ENCODE measurements at places on chromosomes 3 and 15.

DNA sequence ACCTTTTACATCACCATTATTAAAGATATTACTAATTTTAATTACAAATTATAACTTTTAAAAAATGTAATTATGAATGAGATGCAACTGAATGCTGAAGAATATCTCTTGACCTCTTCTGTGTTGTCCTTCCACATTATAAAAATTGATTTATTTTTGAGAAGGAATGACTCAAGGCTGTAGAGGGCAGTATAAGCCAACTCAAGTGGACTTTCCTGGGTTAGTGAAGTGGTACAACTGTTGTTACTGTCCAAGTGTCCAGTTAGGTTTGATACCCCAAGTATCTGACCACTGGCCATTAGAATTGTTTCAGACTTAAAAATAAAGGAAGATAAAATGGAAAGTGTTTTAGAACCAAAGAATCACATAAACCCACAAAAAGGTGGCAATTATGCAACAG lies 51.9 kb downstream of the BBX start:
- peak; percentile 27 for DNase-seq

DNA sequence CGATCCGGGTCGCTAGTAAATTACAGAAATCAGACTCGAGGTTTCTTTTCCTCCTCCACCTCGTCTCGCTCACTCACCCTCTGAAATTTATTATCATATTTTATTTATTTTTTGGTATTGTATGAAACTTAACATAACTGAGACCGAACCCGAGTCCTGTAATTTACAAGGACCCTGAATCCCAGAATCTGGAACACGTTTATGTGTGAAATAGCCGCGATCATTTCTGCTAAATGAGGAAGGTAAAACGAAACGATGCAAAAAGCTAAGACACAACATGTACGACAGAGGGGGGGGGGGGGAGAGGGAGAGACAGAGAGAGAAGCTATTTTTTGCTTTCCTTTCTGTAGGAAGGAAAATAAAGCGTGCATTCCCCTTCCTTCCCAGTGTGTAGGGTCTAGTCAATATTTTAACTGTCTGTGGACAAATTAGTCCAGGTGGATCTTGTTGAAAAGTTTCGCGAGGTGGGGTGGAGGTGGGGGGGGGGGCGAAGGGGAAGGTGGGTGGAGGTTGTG lies 1.6 kb downstream of the BBX start:
- DNase-seq = no peak

DNA sequence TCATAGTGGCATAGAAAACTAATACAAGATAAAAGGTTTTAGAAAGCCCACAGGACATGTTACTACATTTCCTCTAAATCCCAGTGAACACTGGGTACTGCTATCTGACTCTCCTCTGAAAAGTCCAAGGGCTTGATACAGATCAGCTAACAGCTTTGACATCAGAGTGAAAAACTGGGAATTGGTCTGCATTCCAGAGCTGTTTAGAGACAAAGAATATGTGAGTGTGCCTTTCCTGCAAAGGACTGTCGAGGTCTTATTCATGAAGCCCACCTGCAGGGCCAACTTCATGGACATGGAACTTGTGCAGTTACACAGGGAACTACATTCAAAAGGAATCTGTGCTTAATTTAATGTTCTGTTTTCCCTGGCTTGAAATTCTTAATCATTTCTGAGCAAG lies 5.2 kb upstream of the TMCO5A start:
- DNase-seq = no peak

- peak; percentile 97 for DNase-seq
These were observed 485.2 kb upstream of the PROK2 start for GRCh38 chr3:72270072-72270681.

GRCh38 chr15:74460298-74460697 lies 662 bp downstream of the UBL7 start:
- no peak for DNase-seq

- DNase-seq = peak; percentile 18
These were observed 330.8 kb upstream of the AGTR1 start for GRCh38 chr3:148366743-148367410.

DNA sequence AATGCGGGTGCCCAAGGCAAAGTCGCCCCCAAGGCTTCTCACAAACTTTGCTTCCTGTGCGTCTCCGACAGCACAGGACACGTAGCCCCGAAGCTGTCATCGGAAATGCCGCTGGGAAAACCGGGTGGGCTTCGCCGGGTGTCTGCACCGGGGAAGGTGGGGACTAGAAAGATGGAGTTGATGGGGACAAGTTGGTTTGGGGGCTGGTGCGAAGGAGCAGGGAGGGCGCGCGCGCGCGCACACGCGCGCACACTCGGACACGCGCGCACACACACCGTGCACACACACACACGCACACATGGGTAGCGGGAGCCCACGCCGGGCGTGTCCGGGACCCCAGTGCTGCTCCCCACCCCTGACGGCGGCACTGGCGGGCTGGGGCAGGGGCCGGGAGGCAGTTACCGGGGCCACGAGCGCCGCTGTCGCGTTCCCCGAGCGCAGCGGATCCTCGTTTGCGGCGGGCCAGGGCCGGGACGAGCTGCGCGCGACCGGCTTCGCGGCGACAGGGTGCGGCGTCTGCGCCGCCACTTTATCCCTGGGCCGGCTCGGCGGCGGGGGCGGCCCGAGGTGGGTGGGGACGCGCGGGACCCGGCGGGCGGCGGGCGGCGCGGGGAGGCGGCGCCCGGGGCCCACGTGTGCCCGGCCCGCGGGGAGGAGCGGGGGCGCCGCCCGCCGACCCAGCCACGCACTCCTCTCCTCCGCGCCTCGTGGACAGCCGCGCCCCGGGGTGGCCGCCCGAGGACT lies 539 bp upstream of the MGLL start:
- no peak for DNase-seq

DNA sequence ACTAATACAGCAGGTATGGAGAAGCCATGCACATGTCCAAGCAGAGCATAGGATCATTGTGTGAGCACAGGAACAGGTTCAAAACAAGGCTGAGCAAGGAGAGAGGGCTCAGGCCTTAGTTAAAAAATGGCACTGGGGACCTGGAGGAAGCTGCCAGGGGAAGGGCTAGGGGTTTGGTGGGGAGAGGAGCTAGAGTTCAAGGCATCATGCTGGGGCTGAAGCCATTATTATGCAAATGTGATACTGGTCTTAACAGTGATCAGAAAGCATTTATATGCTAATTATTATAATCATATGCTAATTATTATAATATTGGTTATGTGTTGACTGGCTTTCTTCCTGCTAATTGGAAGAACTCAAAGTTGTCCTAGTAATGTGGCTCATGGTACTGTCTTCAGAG lies 546.0 kb upstream of the CFAP20DC start:
- DNase-seq = no peak

DNA sequence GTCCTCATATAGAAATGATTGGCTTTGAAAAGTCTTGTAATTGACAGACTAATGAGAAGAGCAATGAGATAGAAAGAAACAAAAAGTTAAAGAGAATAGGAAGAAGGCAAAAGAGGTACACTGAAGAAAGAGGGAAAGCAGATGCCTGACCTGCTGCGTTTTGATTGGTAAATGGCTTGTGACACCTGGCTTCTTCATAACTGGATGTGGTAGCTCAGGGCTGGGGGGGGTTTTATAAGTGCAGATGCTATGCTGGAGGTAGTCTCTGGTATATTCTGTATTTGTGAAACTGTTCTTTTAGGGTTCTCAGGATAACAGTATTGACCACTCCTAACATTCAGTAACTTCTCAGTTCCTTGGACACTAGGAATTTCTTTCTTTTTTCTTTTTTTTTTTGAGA lies 1.4 kb downstream of the STARD9 start:
- no peak for DNase-seq

DNA sequence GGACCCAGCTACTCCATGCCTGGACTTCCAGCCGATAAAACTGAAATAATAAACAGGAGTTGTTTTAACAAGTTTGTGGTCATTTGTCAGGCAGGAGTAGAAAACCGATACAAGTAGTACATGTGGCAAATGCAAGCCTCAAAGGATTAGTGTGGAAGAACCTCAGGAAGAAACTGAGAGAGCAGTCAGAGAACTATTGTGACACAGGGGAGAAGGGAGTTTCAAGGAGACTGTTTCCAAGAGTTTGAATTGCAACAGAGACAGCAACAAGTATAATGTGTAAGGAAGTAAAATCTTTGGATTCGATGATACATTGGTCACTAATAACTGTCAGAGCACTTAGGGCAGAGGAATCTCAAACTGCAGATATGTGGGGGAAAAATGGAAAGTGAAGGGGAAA lies 450.6 kb upstream of the ARHGEF26 start:
- peak; percentile 3 for DNase-seq

All from stromal cell of bone marrow (primary cell).